ENCODE measurements at places on chromosomes 3 and 15.

DNA sequence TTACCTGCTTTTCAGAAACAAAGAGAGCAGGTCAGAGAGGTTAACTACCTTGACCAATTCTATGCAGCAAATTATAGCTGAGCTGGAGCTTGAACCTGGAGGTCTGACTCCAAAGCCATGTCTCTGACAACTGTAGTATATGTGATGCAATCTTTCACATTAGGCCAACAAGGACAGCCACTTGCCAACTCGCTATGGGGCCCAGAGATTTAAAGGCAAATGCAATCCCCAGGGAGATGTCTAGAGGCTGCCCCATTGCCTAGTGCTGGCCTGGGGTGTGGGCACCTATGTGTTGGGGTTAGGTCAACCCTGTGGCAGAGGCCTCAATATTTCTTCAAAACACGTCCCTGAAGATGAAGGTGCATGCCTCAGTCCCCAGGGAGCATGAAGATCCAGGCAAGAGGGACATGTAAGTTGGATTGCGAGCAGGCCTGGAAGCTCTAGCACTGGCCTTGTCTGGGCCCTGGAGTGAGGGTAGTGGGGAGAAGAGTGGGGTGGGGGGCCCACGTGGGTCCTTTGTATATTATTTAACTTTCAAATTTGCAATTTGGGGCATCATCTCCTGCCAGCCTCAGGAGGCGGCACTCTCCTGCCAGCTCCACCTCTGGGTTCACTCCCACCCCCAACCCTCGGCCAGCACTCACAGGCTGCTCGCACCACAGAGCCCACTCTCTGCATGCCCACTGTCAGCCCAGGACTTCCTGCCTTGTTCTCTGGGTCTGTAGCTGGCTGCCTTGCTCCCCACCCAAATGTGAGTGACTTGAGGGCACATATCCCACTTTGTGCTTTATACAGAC is 64.3 kb downstream of the SLC12A8 start:
- no peak for DNase-seq

- no peak for DNase-seq
Observed at GRCh38 chr3:24521420-24522145, 26.9 kb upstream of the THRB start.

DNA sequence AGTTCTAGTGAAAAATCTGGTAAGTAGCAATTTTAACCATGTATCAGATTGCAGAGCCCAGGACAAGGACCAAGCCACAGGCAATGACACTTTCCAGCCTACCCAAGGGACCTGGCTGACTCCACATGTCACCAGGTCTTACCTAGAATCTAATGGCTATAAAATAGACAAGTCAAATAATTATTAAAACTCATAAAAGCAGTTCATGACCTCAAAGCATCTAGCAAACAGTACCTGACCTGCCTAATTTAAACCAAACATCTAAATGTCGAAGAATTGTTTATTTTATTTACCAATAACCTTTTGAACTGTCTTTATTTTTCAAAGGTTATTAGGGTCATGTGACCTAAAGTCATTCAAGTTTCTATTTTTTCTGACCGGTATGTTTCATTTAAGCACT is 35.6 kb upstream of the MKRN3 start:
- DNase-seq: no peak

DNA sequence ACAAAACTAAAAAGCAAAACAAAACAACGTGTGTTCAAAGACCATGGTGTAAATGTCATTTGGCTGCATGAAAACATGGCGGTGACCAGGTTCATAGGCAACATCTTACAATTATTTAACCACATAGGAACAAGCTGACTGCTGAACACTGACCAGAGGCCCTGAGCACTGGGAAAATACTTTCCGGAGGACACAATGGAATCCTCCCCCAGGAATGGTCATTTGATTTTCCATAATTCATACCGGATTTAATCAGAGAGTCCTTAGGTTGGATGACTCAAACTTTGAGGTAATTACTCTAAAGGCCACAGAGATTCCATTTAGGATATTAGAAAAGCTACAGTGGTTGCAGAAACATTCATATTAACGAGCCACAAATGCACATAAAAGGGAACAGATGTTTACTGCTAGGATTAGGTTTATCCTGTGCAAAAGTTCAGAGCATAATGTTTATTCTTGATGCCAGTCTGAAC is 254.7 kb downstream of the NR1D2 start:
- no peak for DNase-seq

GRCh38 chr3:123792473-123793201 is 91.5 kb downstream of the MYLK start:
- DNase-seq: no peak

DNA sequence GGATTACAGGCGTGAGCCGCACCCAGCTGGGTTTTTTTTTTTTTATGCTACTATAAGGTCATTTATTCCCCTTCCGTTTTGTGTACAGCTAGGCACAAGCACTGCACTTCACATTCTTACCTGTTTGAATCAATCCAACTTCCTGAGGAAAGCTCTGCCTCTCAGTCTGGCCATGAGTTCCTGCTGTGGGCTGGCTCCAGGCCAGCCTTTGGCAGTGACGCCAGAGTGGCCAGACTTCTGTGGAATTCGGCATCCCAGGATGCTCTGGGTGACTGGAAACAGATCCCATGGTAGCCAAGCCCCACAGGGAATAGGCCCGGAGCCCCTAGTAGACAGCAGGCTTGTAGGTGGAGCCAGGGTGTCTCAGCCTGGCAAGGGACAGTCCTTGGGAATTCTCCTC is 21.5 kb upstream of the TIMP4 start:
- no peak for DNase-seq

DNA sequence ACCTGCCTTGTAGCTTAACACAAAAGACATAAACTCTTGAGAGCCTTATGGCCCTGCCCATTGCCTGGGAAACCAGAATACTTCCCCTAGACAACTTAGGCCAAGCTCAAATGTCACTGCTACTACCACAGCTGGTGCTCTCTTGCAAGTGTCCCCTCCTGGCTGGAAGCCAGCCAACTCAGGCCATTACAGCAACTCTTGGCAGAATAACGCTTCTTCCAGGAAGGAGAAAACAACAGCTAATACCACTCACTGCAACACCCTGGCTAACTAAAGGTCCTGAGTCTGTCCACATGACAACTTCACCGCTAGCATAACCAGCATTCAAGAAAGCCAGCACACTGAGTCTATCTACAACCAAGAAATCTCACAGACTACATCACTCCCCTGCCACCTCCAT is 5.1 kb upstream of the B4GALT4 start:
- DNase-seq: no peak

DNA sequence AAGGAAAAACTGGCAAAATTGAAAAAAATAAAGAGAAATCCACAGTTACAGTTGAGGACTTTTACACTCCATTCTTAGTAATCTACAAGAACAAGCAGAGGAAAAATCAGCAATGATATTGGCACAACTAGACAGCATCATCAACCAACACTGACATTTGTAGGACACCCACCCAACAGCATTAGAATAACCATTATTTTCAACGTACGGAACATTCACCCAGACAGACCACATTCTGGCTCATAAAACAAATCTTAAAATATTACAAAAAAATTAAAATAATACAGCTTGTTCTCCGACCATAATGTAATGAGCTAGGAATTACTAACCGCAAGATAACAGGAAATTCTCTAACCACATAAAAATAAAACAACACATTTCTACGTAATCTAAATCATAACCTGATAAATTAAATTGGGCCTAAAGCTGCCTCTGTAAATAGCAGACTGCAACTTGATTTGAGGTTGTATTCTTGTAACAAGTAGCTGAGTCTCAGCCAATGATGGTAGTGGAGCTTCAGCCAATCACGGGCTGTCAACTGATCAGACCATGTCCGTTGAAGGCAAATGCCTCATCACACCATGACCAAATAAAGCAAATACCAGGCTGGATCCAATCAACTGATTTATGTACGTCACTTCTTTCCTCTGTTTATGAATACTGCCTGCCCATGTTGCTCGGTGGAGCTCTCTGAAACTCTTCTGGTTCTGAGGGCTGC is 9.2 kb downstream of the PLSCR4 start:
- no peak for DNase-seq

- DNase-seq: no peak
Observed at GRCh38 chr3:198107840-198108734, 148.1 kb downstream of the LMLN start.

DNA sequence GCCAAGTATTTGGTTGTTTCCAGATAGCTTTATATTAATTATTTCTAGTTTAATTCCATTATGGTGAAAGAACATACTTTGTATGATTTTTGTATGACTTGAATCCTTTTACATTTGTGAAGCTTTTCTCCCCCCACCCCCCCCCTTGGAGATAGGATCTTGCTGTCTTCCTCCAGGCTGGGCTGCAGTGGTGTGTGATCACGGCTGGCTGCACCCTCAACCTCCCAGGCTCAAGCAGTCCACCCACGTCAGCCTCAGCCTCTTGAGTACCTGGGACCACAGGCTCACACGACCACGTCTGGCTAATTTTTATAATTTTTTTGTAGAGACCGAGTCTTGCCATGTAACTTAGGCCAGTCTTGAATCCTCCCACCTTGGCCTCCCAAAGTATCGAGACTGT is 29.5 kb downstream of the ARL8B start:
- DNase-seq: no peak

GRCh38 chr15:31342781-31343626 is 16.4 kb downstream of the KLF13 start:
- DNase-seq: no peak

GRCh38 chr3:76765511-76765910 is 274.4 kb upstream of the ROBO2 start:
- DNase-seq: no peak

GRCh38 chr3:170778240-170779217 is 91.5 kb downstream of the RPL22L1 start:
- no peak for DNase-seq

GRCh38 chr3:141553055-141553454 is 66.2 kb downstream of the RASA2 start:
- no peak for DNase-seq

DNA sequence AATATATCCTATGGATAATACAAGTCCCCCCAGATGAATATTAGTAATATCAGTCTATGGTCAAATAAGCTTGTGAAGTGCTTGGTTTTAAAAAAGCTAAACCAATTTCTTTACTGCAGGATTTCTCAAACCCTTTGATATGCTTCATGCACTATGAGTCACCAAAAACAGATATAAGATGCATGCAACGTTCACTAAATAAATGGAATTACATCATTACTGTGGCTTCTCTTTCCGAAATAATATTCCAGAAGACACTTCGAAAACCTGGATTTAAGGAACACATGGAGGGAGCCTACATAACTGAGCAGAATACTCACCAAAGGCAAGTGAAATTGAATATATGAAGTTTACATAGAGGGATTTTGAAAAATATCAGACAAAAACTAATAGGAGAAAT is 126.3 kb upstream of the ABI3BP start:
- DNase-seq: no peak

- DNase-seq: no peak
Observed at GRCh38 chr3:14984581-14985113, 37.3 kb downstream of the NR2C2 start.

GRCh38 chr15:67674983-67675382 is 132.5 kb downstream of the MAP2K5 start:
- DNase-seq: no peak

DNA sequence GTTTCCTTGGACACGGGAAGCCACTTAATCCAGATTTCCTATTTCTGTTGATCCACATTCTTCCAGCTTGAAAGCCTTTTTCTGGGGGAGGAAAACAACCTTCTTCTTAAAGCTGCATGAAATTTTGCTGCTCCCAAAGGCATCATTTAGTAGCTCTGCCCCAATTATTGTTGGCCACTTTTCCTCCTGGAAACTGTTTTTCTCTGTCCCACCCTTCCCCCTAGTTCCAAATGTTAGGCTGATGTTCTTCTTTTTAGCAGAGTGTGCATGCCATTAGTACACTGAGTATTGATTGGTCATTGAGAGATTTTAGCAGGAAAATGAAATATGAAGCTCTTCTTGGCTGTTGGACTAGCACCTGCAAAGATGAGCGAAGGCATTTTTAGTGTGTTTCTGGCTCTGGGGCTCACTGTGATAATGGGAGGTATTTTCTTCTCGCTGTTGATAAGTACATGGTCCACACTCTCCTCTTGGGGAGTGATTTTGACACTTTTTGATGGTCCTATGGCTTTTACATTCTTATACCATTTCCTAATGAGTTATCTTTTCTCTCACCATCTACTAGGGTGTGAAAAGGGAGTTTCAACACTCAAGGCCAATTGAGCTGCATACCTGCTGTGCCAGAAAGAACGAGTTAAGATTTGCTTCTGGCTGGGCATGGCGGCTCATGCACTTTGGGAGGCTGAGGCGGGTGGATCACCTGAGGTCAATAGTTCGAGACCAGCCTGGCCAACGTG is 200.5 kb downstream of the PTPRG start:
- DNase-seq: no peak

Measured in stimulated activated CD4-positive, alpha-beta T cell treated with anti-CD3 and anti-CD28 coated beads, Interleukin-1b, Interleukin-23, amount 100 ng/mL, for 4 hours (primary cell).